ENCODE measurements at places on chromosomes 2 and 18. TPM values are rescaled to one million over a fixed set of nuclear protein-coding genes. Genes with fewer than 3 reads are reported as not detected.

SCG2 gene
- total RNA-seq: under 0.01 TPM

IL36RN gene
- total RNA-seq: not detected

TCF23 gene
- total RNA-seq: not detected

NCKAP5 gene
- 0.98 TPM for total RNA-seq

PAX8 gene
- total RNA-seq: 118 TPM

CCDC74A gene
- total RNA-seq: 65.8 TPM

MAPRE2 gene
- total RNA-seq: 10.1 TPM

TMEM178A gene
- total RNA-seq: 4.4 TPM

SKA1 gene
- 35.8 TPM for total RNA-seq
